Esophagus muscularis mucosa (tissue), 4 donors: ENCODE measurements at places on chromosomes 2 and 18. TPM values are rescaled to one million over a fixed set of nuclear protein-coding genes. Genes with fewer than 3 reads are reported as not detected.

Gene RTP5
- total RNA-seq = not detected

Gene HAAO
- total RNA-seq = 4.7 TPM

Gene POTEI
- total RNA-seq = not detected

Gene MAPK4
- 8.9 TPM for total RNA-seq

Gene GPBAR1
- total RNA-seq = 3.5 TPM

DNA sequence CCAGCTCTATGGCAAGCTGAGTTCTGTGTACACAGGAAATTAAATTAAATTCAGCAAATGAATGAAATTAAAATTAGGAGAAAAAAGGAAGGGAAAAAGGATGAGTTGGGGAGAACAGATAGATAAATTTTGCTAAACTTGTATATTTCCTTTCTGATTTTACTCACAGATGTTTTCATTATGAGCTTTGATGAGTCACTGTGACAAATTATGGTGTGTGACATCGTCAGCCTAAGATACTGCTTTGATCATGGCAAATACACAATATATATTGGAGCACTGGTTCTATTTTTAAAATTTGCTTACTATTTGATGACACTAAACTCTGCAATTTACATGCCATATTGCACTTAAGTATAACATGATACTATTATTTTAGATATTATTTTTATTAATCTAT lies 464.6 kb upstream of the SPHKAP start:
- H3K27me3 ChIP-seq = no peaks in the 10 kb centered on the region
- no peak overlapping the region for H3K27ac ChIP-seq
- H3K4me3 ChIP-seq = no peak overlapping the region
- H3K36me3 ChIP-seq = no peaks in the 10 kb centered on the region
- H3K4me1 ChIP-seq = no peaks in the 10 kb centered on the region

GRCh38 chr18:57087644-57088376 lies 59.1 kb upstream of the BOD1L2 start:
- DNase-seq = no peak
- H3K36me3 ChIP-seq = no peaks in the 10 kb centered on the region
- no peaks in the 10 kb centered on the region for H3K27me3 ChIP-seq
- H3K4me1 ChIP-seq = no peaks in the 10 kb centered on the region
- no peak overlapping the region for H3K27ac ChIP-seq
- H3K4me3 ChIP-seq = no peak overlapping the region

GRCh38 chr2:12915787-12916186 lies 199.1 kb downstream of the TRIB2 start:
- H3K4me1 ChIP-seq = peaks cover 21% of the 10 kb centered on the region
- no peaks in the 10 kb centered on the region for H3K36me3 ChIP-seq
- H3K4me3 ChIP-seq = no peak overlapping the region
- no peaks in the 10 kb centered on the region for H3K27me3 ChIP-seq
- no peak for DNase-seq
- no peak overlapping the region for H3K27ac ChIP-seq

DNA sequence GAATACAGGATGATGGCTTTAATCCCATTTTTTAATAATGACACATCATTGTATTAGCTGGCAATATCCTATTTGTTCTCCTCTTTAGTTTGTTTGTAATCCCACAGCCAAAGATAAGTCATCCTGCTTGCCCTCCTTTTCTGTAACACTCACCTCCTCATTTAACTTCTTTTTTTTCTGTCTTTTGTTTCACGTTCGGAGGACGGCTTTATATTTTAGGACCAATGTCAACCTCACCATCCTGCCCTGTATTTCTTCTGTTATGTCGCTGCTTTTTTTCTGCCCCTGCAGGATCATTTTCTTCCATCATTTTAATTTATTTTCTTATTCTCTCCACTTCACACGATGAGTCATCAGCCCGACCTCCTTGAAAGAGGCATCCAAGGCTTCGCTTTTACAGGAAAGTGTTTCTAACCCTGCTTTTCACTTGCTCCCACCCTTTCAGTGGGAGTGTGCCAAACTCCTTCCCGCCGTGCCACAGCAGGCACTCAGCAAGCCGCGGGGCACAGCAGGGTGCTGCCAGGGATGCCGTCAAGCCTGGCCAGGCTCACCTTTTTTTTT lies 11.4 kb downstream of the RAB31 start:
- peak overlapping the region; percentile 63 for H3K27ac ChIP-seq
- H3K36me3 ChIP-seq = peaks cover 8% of the 10 kb centered on the region
- DNase-seq = no peak
- no peaks in the 10 kb centered on the region for H3K27me3 ChIP-seq
- peak overlapping the region; percentile 4 for H3K4me3 ChIP-seq

- no peak overlapping the region for H3K27ac ChIP-seq
- no peaks in the 10 kb centered on the region for H3K4me1 ChIP-seq
- no peak overlapping the region for H3K4me3 ChIP-seq
- H3K27me3 ChIP-seq = no peaks in the 10 kb centered on the region
- peaks cover 67% of the 10 kb centered on the region for H3K36me3 ChIP-seq
These were observed 75.4 kb downstream of the ANKRD12 start for GRCh38 chr18:9211955-9212354.

DNA sequence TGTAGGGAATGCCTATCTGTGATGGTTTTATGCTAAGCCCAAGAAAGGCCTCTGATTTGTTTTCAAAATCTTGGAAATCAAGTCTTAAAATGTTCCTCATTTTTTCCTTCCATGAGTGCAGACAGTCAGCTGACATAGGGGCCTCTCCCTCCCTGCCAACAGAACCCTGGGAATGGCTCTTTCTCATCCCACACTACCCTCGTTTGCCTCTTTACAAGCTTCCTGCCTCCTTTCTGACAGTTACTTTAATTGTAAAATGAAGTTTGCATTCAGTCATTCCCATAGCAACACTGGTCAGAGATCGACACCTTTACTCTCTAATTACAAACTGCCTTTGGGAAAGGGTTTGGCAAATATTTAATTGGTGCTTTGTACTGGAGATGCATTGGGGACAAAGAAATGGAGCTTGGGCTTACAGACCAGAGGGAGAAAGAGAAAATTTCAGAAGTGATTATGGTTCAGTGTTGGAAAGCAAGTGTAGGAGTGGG lies 25.4 kb downstream of the KIF5C start:
- no peak overlapping the region for H3K27ac ChIP-seq
- DNase-seq = peak; percentile 1
- H3K4me3 ChIP-seq = no peak overlapping the region

DNA sequence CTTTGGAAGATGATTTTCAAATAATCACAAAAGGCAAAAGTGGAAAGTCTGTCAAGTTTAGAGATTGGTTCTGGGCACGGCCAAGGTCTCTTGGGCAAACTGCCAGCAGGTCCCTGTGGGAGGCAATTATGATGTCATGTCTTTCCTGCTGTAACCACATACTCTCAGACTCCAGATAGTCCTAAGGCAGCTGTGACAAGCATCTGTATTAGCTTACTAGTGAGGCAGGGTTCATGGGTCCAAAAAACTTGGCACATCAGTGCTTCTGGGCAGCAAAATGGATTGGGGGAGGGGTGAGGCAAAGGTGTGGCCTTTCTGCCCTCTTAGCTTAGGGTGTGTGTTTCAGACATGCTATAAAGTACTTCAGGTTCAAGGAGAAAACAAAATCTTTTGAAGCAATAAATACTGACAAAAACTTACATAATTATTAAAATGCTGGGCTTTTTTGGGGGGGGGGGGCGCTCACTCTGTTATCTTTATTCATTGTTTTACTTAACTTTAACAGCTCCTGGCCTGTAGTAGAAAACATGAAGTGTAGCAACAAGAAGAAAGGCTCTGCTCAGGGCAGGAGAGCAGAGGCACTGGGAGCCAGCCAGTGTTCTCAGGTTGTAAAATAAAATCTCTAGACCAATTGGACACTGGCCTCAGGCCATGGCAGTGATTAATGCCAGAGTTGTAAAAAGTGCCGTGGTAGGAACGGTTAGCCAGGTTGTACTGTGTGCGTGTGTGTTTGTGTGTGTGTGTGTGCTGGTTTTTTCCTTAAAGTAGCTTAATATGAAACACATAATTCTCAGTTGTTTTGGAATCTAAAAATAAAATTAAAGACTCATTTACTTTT lies 14.3 kb upstream of the TANC1 start:
- H3K4me3 ChIP-seq = no peak overlapping the region
- H3K27me3 ChIP-seq = no peaks in the 10 kb centered on the region
- H3K36me3 ChIP-seq = no peaks in the 10 kb centered on the region
- no peak for DNase-seq
- H3K4me1 ChIP-seq = peaks cover 31% of the 10 kb centered on the region

GRCh38 chr2:870426-870825 lies 80.2 kb upstream of the SNTG2 start:
- no peaks in the 10 kb centered on the region for H3K36me3 ChIP-seq
- no peak overlapping the region for H3K4me3 ChIP-seq
- H3K4me1 ChIP-seq = no peaks in the 10 kb centered on the region
- DNase-seq = no peak

DNA sequence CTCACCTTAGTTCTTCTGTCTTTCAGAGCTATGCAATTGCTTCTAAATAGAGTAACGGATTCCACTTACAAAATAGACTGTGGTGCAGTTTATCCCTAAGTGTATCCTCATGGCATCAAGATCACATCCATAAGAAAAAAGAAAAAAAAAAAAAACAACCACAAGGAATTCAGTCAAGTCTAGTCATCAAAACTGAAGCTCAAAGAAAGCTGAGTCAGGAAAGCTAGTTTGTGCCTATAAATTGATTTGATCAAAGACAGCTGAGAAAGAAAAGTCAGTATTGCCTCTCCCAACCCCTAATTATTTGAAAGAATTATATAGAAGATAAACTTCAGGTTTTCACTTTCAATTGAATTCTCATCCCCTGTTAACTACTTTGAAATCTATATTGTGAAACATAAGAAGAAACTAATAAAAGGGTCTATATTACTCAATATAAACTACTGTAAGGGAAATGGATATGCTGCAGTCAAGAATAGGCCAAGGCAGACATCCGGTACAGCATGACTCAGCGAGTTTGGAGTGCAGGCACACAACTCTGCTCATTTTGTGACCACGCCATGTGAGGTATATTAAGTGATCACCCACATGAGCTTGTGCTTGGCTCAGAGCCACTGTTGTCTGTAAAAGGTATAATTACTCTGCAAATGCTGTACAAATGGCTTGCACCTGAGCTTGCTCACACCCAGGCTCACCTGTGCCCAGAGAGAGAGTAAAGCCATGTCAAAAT lies 568.1 kb upstream of the CRIM1 start:
- H3K27me3 ChIP-seq = no peaks in the 10 kb centered on the region
- no peak for DNase-seq
- H3K27ac ChIP-seq = no peak overlapping the region
- H3K36me3 ChIP-seq = no peaks in the 10 kb centered on the region
